Stimulated activated CD8-positive, alpha-beta memory T cell treated with anti-CD3 and anti-CD28 coated beads, Interleukin-4, amount 100 ng/mL, for 1 hour (primary cell): ENCODE measurements at places on chromosomes 7 and 10.

DNA sequence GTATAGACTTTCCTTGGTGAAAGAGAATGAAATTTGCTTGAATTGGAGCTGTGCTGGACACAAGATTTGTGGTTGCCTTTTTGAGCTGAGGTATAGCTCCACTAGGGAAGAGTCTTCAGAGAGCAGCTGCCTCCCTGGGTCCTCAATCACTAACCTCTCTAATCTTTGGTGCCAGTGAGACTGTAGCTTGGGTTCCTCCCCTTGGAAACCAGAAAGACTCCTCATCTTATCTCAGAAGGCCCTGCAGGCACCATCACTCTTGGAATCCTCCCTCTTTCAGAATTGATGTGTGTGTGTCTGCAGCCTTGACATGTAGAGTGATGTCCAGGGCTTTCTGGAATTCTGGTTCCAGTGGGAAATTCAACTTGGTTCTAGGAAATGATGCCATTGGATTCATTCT lies 426.5 kb downstream of the RPS24 start:
- no peak for DNase-seq

GRCh38 chr10:59898125-59898835 lies 8.1 kb downstream of the CCDC6 start:
- DNase-seq, result no peak

- DNase-seq, result no peak
These were observed 10.7 kb upstream of the HOXA13 start for GRCh38 chr7:27210441-27211083.

DNA sequence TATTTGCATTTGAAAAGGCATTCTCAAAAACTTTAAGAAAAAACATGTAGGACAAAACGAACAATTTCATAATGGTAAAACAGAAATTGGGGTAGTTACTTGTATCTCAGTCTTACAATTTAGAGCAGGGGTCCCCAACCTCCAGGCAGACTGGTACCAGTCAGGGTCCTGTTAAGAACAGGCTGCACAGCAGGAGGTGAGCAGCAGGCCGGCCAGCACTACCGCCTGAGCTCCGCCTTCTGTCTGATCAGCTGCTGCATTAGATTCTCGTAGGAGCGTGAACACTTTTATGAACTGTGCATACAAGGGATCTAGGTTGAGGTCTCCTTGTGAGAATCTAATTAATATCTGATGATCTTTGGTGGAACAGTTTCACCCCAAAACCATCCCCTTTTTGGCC lies 77.3 kb downstream of the SEMA3A start:
- DNase-seq, result no peak

GRCh38 chr7:108367946-108368345 lies 88.3 kb downstream of the NRCAM start:
- DNase-seq, result no peak

DNA sequence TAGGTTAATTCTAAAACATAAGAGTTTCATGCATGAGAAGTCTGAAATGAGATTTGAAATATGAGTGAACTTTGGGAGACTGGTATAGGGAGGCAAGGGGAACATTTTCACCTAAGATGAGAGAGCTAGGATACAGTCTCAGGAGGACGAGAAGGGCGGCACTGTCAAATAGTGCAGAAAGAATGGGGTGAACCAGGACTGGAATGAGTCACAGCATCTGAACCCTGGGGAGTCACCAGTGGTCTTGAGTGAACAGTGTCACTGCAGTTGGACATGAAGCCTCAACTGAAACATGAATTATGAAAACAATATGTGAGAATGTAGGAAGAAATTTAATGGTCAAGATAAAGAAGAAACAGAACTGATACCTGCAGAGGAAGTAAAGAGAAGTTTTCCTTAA lies 33.8 kb downstream of the GNG11 start:
- no peak for DNase-seq

- DNase-seq, result no peak
These were observed 282.7 kb upstream of the ZNF32 start for GRCh38 chr10:43931308-43931930.

DNA sequence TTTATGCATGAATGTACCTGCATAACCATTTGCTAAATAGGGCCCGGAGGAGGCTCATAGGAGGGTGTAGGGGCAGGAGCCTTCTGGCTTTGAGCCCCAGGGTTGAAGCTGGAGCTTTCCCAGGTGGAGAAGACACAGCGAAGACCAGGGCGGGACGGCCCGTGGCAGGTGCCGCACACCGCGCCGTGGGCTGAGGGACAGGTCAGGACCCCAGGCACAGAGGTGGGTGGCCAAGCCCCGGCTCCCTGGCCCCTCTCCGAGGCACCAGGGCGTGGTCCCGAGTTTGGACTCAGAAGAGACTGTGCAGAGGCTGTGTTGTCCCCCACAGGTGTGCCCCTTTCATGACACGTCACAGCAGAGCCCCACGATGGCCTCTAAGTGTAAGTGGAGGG lies 56.5 kb downstream of the PWWP2B start:
- DNase-seq, result no peak

DNA sequence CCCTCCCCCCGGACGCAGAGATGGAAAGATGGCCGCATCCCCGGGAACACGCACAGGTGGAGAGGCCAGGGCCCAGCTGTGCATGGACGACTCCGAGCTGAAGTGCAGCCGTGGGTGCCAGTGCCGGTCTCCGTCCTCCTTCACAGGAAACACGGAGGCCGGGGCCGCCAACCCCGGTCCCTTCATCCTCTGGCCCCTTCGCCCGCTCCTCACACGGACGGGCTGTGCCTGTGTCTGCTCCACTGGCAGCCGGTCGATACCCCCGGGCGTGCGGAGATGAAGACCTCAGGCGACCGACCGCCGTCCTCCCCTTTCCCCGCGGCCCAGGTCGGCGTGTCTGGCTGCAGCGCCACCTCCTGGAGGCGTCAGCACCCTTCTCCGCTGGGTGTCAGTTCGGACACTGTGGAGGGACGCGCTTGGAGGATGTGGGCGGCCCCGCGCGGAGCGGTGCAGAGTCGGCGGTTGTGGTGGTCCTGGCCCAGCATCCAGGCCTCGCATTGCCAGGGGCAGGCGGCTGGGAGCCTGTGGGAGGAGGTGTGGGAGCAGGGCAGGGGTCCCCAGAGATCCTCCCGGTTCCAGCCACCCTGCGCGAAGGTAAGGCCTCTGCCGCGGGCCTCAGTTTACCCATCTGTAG lies 9.9 kb downstream of the ZNF511 start:
- DNase-seq, result peak; percentile 42

DNA sequence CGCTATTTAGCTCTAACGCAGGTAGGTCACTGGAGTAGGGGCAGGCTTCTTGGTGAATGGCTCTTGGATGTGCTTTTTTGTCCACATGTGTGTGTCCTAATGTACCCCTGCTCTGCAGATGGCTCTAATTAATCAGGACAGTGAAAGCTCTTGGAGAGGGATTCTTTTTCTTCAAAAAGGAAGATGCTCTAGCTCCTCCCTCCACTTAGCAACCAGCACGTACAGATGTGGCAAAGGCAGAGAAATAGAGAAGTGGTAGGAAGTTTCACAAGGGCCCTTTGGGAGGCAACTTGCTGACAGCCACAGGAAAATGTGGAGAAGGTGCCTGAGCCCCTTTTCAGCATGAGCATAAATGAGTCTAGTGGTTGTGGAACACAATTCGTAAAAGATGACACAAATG lies 221.7 kb downstream of the PLXNA4 start:
- no peak for DNase-seq

- no peak for DNase-seq
These were observed 647 bp downstream of the PLAU start for GRCh38 chr10:73911553-73912004.

GRCh38 chr7:143015084-143015483 lies 11.8 kb downstream of the OR9A2 start:
- DNase-seq, result no peak

- DNase-seq, result no peak
These were observed 32.0 kb downstream of the ADAP1 start for GRCh38 chr7:922334-923107.

DNA sequence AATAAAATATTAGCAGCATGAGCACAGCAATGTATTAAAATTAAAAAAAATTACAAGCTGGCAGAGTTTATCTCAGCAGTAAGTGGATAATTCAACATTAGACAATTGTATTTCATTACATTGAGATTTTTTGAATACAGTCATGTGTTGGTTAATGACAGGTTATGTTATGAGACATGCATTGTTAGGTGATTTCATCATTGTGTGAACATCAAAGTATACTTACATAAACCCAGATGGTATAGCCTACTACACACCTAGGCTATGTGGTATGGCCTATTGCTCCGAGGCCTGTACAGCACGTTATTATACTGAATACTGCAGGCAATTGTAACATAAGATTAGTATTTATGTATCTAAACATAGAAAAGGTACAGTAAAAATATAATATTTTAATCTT lies 29.7 kb downstream of the CCDC6 start:
- DNase-seq, result no peak

- no peak for DNase-seq
These were observed 8.3 kb upstream of the GNAT3 start for GRCh38 chr7:80520199-80520598.

DNA sequence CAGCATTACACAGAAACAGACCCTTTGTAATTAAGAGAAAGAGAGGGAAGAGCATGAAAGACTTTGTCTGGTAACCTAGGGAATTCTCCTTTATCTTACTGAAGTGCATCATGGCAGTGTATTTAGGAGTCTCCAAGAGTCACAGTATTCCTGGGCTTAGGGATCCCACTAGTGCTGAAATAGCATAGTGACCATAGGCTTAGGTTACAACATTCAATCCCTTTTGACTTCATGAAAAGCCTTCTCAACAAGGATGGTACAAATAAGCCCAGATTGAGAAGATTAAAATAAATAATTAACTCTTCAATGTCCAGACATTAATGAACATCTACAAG lies 76.5 kb downstream of the SNX13 start:
- DNase-seq, result no peak

GRCh38 chr10:66257801-66258200 lies 668.0 kb upstream of the LRRTM3 start:
- DNase-seq, result no peak

DNA sequence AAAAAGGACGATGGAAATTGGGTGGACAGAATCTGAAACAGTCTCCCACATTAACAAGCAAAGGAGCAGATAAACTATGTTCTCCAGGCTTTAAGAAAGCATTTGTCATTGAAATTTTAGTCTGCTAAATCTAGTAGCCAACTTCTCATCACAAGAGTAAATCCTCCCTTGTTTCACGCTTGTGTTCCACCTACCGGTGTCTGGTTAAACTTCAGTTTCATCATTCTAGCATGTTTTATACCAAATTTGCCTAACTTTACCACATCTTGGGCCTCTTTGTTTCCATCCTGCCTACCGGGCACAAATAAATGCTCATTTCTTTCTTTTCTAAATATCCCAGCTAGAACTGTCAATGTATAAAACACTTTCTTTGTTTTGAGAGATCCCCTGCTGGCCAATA lies 5.8 kb downstream of the LIPA start:
- no peak for DNase-seq

- no peak for DNase-seq
These were observed 31.7 kb upstream of the ANAPC16 start for GRCh38 chr10:72184156-72184555.

GRCh38 chr10:48803801-48804584 lies 119.3 kb downstream of the WDFY4 start:
- no peak for DNase-seq
